ENCODE measurements at places on chromosomes 12 and 14.

- no peak for DNase-seq
Measured at GRCh38 chr12:15662983-15663659, 126.1 kb downstream of the EPS8 start.

DNA sequence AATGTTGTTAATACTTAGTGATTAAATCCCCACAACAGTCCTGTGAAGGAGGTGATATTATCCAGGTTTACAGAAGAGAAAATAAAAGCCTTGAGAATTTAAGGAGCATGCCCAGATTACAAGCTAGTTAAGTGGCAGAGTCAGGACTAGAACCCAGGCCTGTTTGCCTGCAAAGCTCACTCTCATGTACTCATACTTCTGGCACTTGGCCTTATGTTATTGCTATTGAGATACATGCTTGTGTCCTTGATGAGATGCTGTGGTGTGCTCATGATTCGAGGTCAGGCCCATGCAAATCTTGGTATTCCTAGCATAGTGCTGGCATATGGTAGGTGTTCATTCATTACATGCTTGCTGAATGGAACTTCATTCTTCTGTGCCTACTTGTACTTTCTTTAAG lies 7.6 kb upstream of the EID3 start:
- DNase-seq = no peak

GRCh38 chr12:74794522-74794921 lies 256.9 kb downstream of the ATXN7L3B start:
- no peak for DNase-seq

DNA sequence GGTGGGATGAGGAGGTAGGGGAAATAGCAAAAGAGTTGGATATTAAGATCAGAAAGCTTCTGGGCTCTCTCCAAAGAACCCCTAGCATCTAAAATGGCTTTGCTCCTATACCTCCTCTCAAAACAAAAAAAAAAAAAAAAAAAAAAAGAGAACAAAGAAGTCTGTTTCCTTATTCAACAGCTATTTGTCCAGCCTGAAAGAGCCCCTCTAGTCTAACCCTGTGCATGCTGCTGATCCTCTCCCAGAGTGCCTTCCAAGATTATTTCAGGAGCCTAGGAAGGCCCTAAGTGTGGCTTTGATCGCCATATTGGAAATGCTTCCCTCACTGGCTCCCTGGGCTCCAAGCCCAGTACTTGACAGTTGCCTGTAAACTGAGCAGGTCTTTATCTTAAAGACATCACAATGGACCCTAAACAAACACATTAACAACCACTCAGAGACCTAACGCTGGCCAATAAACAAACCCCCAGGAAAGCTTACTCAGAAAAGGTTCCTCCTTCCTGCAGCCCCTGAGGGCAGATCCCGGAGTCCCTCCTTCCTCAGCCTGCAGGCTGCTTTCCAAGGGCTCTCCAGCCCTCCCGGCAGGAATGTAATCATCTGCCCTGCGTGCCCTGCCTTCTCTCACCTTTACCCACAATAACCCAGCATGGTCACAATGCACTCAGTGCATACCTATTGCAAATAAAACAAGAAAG lies 17.4 kb upstream of the COL2A1 start:
- no peak for DNase-seq

- DNase-seq = no peak
Measured at GRCh38 chr12:23533699-23534098, 415.8 kb downstream of the SOX5 start.

- no peak for DNase-seq
Measured at GRCh38 chr12:97757481-97758193, 295.0 kb downstream of the RMST start.

DNA sequence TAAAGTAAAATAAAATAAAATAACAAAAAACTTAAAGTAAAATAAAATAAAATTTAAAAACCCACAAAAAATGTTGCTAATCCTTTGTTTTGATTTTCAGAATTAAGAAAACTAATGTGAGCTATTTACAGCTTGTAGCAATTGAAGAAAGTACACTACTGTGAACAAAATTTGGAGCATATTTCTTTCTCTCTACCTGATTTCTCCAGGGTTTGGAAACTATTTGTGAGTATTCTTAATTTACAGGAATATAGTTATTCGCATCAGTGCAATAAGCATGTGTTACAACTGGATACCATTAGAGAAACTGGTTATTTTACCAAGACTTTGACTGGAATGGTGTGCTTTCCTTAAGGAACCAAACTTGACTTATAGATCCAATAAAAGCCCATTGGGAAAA lies 86.1 kb upstream of the CNOT2 start:
- DNase-seq = no peak

GRCh38 chr14:28764257-28765160 lies 2.1 kb upstream of the FOXG1 start:
- DNase-seq = no peak

- no peak for DNase-seq
Measured at GRCh38 chr12:108643941-108644810, 10.5 kb upstream of the SELPLG start.

DNA sequence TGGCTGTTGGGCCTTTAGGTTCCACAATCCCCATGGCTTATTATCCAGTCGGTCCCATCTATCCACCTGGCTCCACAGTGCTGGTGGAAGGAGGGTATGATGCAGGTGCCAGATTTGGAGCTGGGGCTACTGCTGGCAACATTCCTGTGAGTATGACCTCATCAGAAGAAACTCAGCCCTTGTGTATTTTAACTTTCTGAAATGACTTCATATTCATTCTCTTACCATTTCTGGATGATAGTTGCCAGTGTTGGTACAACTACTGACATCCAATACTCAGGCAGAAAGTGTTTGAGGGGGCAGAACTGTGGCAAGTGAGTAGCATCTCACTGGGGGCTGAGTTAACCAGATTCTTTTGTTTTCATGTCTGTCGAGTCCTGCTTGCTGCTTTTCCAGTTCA lies 2.3 kb downstream of the DAZAP2 start:
- no peak for DNase-seq

DNA sequence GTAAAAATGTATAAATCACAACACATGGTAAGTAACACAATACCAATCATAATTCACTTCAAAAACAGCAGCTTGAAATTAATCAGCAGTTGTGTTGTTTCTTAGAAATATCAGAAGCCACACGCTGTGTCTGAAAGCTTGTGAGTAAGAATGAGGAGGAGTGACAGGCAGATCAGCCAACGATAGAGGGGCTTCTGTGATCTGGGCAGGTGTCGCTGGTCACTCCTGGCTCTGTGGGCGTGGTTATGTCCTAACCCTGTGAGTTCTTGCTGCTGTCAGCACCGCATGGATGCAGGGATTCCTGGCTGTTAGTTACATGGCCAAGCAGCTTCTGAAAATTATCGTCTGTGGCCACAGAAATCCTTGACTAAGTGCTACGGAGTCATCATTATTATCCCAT lies 123.4 kb downstream of the SLC25A47 start:
- no peak for DNase-seq

GRCh38 chr14:35689000-35689460 lies 120.1 kb downstream of the RALGAPA1 start:
- no peak for DNase-seq

DNA sequence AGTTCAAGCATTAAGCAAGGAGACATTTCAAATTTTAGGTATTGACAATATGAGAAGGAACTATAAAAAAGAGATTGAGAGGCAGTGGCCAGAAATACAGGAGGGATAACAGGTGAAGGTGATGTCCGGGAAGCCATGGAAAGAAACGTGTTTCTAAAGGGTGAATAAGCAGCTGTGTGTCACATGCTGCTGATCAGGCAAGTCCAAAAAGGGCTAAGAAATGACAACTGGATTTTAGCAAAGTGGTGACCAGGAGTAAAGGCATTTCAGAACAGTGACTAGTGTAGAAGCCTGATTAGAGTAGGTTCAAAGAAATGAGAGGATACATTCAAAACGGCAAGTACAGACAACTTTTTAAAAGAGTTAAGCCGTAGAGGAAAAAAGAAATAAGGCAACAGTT lies 204.3 kb upstream of the DIO2 start:
- no peak for DNase-seq

GRCh38 chr12:1796515-1797010 lies 23.8 kb upstream of the LRTM2 start:
- DNase-seq = no peak

DNA sequence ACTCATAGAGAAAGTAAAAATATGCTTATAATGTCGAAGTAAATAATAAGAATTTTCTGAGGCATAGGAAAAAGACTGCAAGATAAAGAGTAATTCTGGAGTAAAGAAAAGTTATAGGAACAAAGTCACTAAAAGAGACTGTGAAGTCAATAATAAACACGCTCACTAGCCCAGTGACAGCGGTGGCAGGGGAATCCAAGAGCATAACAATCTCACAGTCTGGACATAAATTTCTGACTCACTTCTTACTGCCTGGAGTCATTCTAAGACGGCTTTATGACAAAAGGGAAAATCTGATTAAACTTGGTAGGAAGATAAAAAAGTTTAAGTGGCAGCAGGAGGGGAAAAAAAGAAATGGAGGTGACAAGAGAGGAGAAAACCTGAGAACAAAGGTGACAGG lies 56.4 kb upstream of the GRIP1 start:
- no peak for DNase-seq

DNA sequence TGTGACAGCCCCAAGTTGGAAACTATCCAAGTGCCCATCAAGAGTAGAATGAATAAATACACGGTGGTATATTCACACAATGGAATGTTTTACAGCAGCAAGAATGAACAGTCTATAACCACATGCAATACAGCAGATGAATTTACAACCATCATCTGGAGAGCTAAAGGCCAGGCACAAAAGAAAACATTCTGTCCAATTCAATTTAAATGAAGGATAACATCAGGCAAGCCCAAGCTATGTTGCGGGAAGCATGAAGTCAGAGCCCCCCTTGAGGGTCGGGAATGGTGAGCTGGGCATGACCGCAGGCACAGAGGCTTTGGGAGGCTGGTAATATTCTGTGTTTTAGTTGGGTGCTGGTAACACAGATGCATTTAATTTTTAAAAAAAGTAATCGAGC lies 76.0 kb downstream of the SYNE3 start:
- no peak for DNase-seq

- no peak for DNase-seq
Measured at GRCh38 chr12:95633732-95634465, 82.6 kb upstream of the USP44 start.

DNA sequence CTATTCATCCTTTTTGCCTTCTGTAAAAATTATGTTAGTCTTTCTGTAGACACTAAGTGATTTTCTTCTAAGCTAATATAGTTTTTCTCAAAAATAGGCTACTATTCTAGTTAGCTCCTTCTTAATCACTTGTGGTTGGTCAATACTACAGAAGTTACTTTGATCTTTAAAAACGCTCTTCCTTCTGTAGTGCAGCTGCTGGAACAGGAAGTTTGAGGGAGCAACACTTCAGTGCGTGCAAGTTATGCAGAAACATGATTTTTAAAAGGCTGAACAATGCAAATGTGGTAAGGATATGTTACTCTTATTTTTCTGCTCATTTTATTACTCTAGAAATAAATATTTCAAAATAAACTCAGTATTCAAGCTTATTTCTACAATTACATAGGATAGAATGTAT lies 11.1 kb upstream of the RERGL start:
- no peak for DNase-seq

DNA sequence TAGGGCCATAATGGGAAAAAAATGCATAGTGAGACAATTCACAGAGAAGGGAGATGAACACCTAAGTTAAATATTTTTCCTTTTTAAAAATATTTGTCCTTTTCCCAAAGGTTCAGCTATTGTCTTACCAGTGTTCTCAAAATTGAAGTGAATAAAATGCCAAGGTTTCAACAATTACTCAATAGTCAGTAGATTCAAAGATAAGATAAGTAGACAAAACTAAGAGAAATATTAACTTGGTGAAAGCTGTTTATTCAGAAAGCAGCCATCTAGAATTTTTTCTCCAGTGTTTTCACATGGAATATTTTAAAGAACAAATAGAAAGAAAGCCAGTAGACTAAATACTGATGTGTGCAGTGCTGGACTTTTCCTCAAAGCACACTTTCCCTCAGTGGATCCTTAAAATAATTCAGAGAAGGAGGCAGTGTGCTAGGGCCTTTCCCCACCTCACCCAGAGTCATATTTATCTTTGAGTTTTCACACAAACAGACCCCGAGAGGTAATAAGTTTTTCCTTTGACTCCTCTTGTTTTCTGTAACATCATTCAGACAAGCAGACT lies 144.5 kb upstream of the PLEKHG7 start:
- DNase-seq = no peak
